ENCODE measurements at places on chromosomes 6 and 20. TPM values are rescaled to one million over a fixed set of nuclear protein-coding genes. Genes with fewer than 3 reads are reported as not detected.

Gene HLA-G
- total RNA-seq: not detected

Gene SLC16A10
- total RNA-seq: 0.35 TPM

Gene HTR1E
- total RNA-seq: not detected

Gene FUCA2
- total RNA-seq: 52.4 TPM

Gene TPD52L1
- total RNA-seq: 52.0 TPM

Gene MMP24
- total RNA-seq: 22.6 TPM

Gene PSORS1C1
- 4.2 TPM for total RNA-seq

Gene CCDC28A
- 11.8 TPM for total RNA-seq

Gene JAG1
- 33.7 TPM for total RNA-seq

Gene IPCEF1
- 0.02 TPM for total RNA-seq

Gene SMLR1
- total RNA-seq: not detected

Gene CST5
- not detected for total RNA-seq

Gene KCNK15
- 0.79 TPM for total RNA-seq

Gene NRN1
- 0.59 TPM for total RNA-seq

Gene POPDC3
- total RNA-seq: 24.4 TPM

Gene KCNG1
- 25.0 TPM for total RNA-seq

Gene BHLHE23
- not detected for total RNA-seq

Gene EFCAB8
- total RNA-seq: not detected

Gene COL21A1
- total RNA-seq: 0.50 TPM

Gene SLC4A11
- total RNA-seq: 8.7 TPM

Gene CABLES2
- 5.5 TPM for total RNA-seq

Measured in A549 treated with Mapracorat at 1 μM for 4 hours (cell line).